ENCODE measurements at places on chromosomes 5 and 9.
A peak's percentile ranks its signal among the peaks of the same experiment; 100 is the strongest.

- no peak for DNase-seq
These were observed 86.7 kb upstream of the PCA3 start for GRCh38 chr9:76677481-76678055.

GRCh38 chr5:137431051-137431450, 68.1 kb downstream of the SPOCK1 start:
- no peak for DNase-seq

GRCh38 chr9:106403081-106403480, 459.9 kb upstream of the ZNF462 start:
- no peak for DNase-seq

DNA sequence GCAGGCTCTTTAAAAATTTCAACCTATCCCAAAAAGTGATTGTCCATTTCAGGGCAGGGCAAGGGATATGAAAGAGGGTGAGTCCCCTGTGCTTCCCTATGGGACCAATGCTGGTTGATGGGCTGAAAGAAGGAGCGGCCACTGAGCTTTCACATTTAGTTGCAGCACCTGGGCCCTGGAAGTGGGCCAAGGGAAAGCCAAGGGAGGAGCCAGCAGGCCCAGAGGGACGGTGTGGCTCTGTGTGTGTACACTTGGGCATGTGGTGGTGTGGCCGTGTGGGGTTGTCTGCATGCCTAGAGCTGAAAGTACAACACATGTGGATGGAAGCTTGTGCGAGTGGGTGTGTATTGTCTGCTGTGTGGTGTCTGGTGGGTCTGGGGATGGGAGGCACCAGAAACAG, 14.0 kb upstream of the PSMD5 start:
- DNase-seq: no peak

- DNase-seq: no peak
These were observed 287.3 kb upstream of the NUDT12 start for GRCh38 chr5:103849934-103850333.

DNA sequence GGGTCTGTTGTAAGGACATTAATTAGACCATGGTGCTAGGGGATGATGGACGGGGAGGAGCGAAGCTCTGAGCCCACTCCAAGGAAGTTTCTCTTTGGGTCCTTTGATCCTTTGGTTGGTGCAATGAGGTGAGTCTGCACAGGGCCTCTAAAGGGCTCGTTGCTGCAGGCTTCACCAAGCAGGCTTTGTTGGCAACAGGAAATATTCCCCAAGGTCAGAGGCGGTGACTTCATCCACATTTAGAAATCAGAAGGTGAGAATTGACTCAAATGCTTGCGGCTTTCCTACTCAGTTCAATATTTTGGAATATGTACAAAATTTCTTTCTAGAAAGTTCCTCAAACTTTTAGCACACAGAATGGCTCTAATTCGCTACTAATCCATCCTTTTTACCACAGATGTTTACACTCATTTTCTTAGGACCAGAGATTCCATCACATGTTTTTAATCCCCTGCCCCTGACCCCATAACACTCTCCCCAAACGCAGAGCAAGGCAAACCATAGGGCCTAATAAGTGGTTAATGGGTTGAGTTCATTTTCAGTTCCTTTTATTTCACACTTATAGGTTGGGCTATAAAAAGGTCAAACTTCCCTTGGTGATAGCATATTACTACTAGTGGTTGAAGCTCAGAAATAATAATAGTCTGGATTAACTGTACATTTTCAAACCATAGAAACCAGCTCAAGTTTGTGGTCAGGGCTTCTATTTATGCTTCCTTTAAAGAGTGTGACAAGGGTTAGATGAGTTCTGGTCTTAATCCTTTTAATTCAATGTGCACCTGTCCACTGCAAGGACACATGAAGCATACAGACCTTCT, 37.3 kb upstream of the TMEM252 start:
- DNase-seq: no peak

DNA sequence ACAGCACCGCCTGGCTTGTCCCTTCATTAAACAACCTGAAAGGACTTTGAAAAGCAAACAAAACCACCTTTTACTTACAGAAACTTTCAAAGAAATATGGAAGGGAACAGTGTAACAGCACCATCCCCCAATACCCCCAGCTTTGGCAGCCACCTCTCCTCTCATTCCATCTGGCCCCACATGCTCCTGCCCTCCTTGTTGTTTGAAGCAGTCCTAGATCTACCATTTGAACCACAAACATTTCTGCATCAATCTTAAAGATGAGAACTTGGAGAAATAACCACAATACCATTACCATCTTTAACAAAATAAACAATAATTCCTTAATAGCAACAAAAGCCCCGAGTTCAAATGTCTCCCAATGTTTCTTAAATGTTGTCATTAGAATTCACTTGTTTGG, 17.8 kb upstream of the COL15A1 start:
- no peak for DNase-seq

DNA sequence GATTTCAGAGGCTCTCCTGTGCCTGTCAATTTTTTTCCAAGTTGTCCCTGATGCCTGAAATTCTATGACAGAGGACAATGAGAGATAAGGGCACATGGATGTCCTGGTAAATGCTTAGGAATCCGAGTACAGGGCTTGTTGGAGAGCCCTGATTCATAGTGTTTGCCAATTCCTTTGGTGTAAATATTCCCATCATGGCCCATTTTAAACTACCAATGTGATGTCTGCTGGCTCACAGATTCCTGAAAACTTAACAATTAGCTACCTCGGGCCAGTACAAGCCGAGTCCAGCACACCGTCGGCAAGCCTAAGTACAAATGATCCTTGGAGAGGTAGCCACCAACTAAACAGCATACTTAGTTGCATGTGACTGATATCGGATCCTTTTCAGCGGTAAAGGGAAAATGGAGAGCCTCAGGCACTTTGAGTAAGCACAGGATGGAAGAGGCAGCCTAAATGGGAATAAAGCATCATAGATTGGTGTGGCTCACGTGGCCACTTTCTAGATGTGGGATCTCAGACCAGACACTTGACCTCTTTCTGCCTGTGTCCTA, 3.6 kb downstream of the ITK start:
- no peak for DNase-seq

DNA sequence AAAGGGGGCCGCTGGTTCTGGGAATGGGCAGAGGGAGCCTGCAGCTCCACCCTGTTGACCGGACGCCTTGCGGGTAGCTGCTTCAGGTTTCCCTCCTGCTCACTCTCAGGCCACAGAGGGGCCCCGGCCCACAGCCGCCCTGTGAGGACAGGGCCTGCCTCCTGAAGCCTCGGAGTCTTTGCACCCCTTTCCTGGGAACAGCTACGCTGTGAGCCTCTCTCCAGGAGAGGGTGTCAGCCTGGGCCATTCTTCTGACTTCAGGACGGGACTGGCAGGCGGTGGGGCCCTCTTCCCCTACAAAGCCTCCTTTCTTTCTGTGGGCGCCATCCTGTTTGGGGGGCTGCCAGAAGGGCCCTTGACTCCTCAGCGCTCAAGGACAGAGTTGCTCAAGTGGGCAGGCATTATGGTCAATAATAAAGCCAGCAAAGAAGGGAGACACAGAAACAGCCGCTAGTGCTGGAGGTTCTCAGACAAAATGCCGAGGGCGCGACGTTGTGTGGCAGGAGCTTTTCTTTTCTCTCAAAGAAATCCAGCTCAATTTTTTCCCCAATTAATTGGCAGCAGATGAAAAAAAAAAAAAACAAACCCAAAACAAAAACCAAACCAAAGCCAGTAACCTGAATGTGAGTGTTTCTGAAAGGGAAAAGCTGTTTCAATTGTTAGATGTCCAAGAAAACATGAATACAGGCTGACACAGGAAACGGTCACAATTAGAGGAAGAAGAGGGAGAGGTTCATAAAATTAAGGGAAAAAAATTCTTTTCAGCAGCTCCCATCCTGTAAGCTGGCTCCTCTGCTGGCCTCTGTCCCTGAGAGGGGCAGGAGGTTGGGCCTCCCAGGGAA, 12.8 kb upstream of the SLC25A51 start:
- no peak for DNase-seq

- DNase-seq: no peak
These were observed 190.6 kb downstream of the ISL1 start for GRCh38 chr5:51573835-51574234.

GRCh38 chr5:128116445-128116844, 32.9 kb downstream of the SLC12A2 start:
- no peak for DNase-seq

DNA sequence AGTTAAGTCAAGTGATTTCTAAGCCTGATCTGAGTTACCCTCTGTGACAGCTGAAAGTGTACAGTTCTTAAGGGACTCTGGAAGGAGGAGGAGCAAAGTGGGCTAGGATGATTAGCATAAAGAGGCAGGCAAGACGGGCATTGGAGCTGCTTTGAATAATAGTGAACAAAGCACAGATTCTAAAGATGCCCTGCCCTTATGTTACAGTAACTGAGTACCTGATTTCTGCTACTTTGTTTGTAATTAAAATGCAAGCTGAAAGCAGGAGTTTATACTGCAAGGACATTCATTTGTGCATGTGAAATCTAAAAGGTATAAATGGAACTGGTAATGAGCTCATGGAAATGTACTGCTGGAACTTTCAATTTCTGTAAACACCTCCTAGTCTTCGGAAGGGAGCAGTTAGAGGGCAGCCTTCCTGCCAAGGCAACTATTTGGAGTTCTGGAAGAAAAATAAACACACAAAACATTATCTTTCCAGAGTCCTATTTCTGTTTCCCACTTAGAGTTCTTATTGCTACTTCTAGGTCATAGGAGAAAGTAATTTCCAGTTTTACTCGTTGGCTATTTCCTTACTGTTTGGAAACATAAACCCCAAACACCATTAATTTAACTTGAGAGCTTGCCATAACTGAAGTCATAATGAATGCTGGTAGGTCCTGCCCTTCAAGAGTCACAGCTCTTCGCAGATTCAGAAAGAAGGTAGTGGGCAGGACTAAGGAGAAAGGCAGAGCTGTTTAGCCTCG, at the start of gene RANBP3L:
Gene RANBP3L (minus strand): TSS at position 45 of the 746 bp plus-strand sequence. CDS start 486 bp downstream, outside the sequence.
- DNase-seq: no peak

DNA sequence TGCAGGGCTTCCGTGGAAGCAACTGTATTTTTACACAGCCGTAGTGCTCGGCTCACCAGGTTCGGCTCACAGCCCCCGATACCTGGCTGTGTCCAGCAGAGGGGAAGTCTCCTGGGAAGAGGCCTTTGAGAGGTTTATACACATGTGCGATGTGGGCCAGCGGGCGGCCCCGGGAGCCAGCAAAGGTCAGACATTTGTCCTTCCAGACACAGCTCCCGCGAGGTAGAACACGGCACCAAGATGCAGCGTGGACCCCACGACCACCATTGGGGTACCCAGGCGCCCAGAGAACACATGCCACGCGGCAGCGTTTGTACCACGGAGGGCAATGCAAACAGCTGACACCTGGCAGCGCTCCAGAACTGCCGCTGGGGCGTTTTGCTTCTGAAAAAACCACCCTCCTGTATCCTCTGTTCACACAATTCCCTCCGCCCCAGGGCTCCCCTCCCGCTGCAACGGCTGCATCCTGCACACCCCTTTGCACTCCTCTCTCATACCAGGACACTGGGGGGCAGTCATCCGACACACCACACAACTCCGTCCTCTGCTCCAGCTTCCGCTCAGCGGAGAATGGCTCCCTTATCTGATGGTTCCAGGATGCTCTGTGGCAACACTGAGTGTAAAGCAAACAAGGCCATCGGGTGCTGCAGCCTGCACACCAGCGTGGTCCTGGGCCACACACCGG, 235.3 kb downstream of the SYK start:
- peak; percentile 8 for DNase-seq

- no peak for DNase-seq
These were observed 188.7 kb downstream of the ROR2 start for GRCh38 chr9:91761362-91761761.

DNA sequence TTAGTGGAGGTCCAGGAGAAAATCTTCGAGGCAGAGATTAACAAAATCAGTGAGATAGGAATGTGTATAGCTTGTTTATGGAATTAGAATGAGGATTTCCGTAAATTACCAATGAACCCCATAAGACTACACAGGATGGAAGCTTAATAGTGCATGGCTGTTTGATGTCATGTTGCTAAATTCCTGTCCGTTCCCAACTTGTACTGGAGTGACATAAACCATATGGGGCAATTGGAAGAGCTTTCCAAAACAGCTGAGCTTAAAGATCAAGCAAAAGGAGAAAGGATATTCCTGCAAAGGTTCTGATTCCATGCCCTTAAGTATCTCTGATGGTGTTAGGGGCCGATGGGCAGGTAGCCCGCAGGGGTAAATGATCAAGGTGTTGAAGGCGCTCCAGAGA, 17.4 kb downstream of the GLE1 start:
- no peak for DNase-seq

DNA sequence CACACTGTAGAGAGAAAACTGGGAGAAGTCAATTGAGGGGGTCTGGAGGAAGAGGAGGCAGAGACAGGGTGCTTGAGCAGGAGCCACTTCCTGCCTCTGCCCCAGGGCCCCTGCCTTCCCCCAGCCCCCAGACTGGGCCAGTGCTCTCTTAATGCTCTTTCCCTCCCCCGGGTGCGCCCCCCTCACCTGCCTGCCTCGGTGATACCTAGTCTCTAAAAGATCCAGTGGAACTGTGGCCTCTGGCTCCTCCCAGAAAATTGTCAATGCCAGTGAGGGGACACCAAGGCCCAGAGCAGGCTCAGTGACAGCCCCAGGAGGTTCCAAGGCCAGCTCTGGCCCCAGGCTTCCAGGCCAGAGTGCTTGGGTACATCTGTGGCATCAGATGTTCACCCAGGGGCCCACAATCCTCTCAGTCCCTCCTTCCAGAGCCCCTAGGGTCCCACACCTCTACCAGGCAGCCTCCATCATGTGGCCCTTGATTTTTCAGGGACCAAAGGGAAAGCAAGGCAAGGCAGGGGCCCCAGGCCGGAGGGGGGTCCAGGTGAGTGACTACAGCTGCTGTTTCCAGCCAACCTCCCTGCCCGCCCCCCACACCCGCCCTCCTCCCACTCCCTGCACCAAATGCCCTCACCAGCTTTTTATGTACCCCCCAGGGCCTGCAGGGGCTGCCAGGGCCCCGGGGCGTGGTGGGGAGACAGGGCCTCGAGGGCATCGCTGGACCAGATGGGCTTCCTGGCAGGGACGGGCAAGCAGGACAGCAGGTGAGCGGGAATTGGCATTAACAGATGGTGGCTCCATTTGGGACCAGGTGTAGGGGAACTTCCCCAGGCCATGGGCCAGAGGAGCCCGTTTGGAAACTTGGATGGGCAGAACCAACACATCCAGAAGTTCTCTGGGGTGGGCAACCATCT, 33.1 kb upstream of the ORM1 start:
- DNase-seq: no peak

DNA sequence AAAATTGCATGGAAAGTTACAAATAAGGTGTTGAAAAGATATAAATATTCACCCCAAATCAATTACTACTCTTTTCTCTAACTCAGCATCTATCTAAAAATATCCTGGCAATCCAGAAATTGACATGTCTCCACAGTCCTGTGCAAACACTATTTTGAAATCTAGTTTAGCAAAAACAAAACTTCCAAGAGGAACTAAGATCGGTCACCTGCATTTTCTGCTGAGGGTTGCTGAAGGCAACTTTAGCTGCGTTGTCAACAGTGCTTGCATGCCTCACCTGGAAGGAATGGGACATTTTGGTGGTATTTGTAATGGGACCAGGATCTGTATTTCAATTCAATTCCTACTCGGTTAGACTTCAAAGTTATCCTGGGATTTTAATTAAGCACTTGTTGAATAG, 398.3 kb downstream of the NTRK2 start:
- no peak for DNase-seq

Measured in activated CD8-positive, alpha-beta memory T cell treated with anti-CD3 and anti-CD28 coated beads for 1 hour (primary cell).